Activated CD8-positive, alpha-beta memory T cell treated with anti-CD3 and anti-CD28 coated beads, Interleukin-2, amount 10 ng/mL, durations not matched to agents 7 days and 5 days (primary cell): ENCODE measurements at places on chromosomes 2 and 18. TPM values are rescaled to one million over a fixed set of nuclear protein-coding genes. Genes with fewer than 3 reads are reported as not detected.

The MERTK gene
- 0.30 TPM for total RNA-seq

- DNase-seq: no peak
Observed at GRCh38 chr2:128108166-128108565, 17.2 kb downstream of the UGGT1 start.

The WDR35 gene
- 4.5 TPM for total RNA-seq

- no peak for DNase-seq
Observed at GRCh38 chr2:64504774-64505720, 19.1 kb upstream of the AFTPH start.

- DNase-seq: no peak
Observed at GRCh38 chr2:134146161-134146560, 107.7 kb upstream of the MGAT5 start.
